ENCODE measurements at places on chromosomes 7 and 10.

- DNase-seq, result no peak
Measured at GRCh38 chr7:70585071-70585470, 546.9 kb upstream of the GALNT17 start.

DNA sequence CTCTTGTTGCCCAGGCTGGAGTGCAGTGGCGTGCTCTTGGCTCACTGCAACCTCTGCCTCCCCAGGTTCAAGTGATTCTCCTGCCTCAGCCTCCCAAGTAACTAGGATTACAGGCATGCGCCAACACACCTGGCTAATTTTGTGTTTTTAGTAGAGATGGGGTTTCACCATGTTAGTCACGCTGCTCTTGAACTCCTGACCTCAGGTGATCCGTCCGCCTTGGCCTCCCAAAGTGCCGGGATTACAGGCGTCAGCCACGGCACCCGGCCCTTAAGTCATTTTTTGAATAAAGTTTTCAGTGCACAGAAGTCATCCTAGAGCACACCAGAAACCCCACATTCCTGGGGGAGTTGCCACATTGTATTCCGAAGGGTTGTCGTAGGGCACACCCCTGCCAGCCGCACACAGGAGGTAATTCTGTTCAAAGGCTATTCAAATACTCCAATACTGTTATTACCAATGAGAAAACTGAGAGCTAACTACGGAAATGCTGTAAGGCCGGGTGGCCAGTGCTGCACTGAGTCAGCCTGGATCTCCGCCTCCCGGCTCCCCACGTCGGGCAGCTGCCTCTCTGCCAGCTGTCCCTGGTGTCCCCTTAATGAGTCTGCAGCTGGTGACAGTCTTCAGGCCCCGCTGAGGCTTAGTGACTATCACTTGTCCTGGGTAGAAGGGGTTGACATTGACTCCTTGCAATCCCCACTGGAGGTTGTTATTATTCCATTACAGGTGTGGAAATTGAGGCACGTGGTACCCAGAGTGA lies 8.6 kb upstream of the RFC2 start:
- DNase-seq, result no peak

DNA sequence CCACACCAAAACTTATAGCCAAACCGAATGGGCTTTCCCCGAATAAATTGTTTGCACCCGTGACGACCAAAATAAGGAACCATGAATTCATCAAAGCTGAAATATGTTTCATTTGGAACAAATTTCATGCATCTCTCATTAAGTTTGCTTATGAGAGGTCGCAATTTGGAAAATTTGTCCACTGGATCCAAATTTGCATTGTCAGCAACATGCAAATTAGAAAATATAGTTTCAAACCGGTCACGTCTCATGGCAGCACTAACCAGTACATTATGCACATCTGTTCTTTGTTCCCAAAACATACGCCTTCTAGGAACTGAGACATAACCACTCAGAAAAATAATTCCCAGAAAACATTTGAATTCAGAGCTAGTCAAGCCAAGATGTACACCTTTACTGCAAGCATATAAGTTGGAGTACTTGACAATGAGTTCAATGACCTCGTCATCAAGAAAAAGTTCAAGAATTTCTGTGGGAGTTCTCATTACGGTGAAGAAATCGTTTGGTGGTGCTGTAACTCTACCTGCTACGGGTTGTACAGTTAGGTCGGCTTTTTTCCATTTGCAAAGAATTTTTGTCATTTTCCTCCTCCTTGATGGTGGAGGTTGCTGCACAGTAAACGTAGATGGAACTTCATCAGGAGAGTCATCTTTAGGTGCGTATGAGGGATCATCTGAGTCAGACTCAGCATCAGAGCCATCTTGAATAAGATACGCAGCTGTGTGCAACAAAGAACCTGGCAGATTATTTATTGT lies 22.5 kb downstream of the ERCC6 start:
- DNase-seq, result no peak

GRCh38 chr10:84546609-84547008 lies 218.2 kb downstream of the CCSER2 start:
- no peak for DNase-seq

GRCh38 chr10:29675984-29676383 lies 41.2 kb upstream of the SVIL start:
- DNase-seq, result no peak

GRCh38 chr10:33731322-33731721 lies 396.9 kb upstream of the NRP1 start:
- DNase-seq, result no peak

- DNase-seq, result no peak
Measured at GRCh38 chr10:86868353-86868752, 89.1 kb downstream of the MMRN2 start.

DNA sequence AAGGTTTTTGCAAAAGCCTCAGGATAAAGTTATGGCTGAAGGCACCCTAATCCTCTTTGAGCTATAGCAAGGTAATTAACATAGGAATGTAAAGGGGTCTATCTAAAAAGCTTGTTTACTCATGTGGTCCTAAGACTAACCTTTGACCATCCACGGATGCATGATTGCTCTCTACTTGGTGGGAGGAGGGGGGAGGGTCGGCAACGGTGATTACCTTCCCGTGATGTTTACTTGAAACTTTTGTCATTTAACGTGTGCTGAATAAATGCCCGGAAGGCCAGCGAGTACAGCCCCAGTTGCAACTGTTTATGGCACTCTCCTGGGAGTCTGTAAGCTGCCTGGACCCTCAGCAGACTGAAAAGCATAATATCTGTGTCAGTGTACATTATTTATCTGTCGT lies 78.9 kb upstream of the GPR22 start:
- no peak for DNase-seq

DNA sequence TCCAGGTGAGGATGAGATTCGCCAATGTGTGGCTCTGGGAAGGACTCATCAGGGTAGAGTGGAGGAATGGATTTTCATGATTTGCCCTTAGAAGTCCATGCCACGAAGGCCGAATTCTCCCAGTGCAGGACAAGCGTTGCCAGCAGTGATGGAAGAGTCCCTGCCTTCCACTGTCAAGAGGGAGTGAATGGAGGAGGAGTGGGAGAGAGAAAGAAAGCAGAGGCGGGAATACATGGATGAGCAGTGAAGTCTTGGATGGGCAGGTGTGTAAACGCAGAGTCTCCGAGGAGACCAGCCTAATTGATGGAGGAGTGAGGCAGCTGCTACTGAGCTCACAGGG lies 419.2 kb downstream of the GLRX3 start:
- DNase-seq, result no peak

DNA sequence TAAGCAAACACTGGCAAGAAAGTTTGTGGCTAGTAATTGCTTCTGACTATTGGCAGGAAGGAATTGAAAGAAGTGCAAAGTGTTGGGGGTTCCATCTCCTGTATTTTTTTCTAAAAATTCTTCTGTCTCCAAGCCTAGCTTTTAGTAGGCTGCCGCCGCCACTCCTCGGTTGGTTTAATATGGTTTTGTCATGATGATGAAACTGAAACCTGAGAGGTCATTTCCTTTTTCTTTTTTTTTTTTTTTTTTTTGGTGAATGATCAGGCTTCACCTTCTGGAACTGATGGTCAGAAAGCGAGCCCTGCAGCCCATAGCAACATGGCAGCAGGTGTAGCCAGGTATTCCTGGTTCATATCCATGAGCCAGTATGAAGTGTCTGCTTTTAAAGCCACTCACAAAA lies 75.3 kb upstream of the AGBL3 start:
- DNase-seq, result no peak

DNA sequence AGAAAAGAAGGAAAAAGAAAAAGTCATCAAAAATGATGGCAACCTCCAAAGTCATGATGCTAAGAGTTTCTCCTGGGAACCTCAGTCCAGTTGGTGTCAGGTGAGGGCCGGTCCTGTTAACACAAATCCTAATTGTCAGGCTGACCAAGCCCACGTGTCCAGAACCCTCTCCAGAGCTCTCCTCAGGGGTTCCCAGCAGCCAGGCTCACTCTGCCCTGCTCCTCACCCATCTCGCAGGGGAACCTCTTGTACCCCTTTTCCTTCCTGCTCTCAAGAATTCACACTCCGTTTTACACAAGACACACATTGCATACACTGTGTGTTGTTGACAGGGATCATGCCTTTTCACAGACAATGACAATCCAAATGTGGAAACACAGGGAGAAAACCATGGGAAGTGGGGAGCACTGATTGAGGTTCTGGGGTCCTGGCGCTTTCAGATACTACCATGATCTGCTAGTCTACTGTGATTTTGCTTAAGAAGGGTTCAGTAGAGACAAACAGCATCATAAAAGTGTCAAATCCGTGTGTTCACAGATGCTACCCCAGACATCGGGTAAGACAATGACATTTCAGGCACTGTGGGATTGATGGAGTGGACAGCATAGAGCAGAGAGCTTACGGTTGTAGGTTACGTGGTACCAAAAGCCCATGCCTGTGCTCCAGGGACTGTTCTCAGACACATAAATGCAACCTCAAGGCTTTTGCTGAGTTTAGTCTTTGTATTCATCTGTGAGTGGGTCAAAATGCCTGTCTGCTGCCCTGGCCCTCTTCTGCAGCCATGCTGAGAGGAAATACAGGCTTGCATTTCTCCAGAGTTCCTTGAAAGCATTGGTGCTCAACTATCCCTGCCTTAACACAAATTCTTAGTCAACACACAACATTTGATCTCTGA lies 16.0 kb downstream of the IL2RA start:
- DNase-seq, result no peak

- DNase-seq, result no peak
Measured at GRCh38 chr7:152752200-152752912, 7.2 kb upstream of the ACTR3B start.

- no peak for DNase-seq
Measured at GRCh38 chr7:149685455-149685854, 87.9 kb downstream of the ZNF467 start.

GRCh38 chr10:11429439-11430052 lies 181.9 kb downstream of the USP6NL start:
- no peak for DNase-seq

DNA sequence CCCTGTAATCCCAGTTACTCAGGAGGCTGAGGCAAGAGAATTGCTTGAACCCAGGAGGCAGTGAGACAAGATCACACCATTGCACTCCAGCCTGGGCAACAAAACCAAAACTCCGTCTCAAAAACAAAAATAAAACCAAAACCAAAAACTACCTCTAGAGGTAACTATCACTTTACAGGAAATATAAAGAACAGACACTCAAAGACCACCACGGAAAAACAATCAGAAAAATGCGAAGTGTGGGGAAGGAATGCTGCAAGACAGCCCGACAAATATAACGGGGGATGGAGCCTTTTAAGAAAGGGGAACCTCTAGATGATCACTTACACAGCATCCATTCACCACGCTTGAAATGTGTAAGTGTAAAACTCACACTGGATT lies 4.3 kb downstream of the HNRNPF start:
- no peak for DNase-seq

DNA sequence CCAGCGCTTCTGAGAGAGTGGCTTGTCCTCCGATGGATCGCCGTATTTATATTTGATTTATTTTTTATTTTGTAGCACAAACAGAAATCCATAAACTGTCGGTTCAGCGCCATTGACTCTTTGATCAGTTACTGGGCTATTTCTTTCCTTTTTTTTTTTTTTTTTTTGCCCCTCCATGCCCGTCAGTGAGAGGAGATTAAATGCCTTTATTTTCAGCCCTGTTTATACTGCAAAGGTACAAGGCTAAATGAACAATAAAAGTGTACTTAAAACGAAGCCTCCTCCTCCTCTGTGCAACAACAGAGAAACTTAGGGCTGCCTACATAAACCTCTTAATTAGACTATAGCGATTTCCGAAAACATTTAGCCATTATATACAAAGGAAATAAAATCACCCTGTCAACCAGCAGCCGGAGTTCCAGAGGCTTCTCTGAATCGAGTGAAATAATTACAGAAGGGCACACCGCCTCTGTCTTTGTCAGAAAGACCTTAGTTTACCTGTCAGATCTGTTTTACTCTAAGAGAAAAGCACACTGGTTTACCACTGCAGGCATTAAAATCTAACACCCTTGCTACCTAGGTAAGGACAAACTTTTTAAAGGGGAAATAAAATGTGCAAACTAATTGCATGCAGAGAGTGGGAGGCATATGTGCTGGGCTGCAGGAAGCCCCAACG lies 3.5 kb downstream of the EBF3 start:
- DNase-seq, result no peak

DNA sequence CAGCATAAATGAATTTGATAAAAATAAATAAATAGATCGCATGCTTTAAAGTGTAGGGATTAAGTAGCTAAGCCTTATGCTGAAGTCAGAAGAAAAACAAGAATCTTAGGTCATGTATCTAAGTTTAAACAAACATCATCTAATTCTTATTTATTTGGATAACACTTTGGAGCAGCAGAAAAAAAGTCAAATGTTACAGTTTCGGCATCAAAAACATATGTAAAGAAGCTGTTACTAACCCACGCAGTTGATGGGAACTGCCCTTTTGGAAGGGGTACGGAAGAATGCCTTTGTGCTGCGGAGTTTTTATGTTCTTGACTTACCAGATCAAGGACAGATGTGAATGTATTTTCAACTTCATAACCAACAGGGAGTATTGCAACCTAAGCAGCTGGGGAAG lies 37.3 kb upstream of the HABP2 start:
- no peak for DNase-seq

GRCh38 chr7:6198689-6199595 lies 73.5 kb downstream of the CYTH3 start:
- DNase-seq, result no peak

DNA sequence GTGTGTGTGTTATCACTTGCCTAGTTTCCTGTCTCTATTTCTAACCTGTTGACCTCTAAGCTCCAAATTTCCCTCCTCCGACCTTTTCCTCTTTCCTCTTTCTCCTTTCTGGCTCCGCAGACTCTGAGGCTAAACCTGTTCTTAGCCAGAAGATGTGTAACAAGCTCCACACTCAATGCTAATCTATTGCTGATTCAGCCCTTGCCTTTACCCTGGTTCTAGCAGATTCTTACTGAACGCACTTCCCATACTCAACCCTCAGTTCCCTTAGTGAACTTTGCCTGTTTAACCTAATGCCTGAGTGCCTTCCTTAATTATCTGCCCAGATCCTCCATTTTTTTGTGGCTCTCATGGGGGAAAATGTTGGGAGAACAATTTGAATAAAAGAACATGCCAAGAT lies 30.0 kb upstream of the SGMS1 start:
- DNase-seq, result no peak

DNA sequence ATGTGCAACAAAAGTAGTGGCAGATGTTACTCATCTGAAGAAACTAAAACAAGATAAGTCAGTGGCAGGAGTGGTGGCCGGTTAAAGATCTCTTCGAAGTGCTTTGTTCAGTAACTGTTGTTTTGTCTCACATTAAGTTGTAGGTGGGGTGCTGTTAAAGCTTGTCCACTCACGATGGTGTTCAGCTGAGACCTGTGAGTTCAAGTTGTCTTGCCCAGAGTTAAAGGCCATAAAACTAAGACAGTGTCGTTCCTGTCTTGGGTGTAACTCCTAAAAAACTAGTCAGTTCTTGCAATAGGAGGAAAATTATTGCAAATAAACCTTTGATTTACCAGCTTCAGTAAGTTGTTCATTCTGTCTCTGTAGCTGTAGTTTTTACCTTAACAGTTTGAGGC lies 857 bp upstream of the FOXP2 start:
- no peak for DNase-seq

Measured in activated CD4-positive, alpha-beta T cell treated with anti-CD3 and anti-CD28 coated beads for 48 hours (primary cell).